Amniotic stem cell (primary cell): ENCODE measurements at places on chromosomes 5 and 9.

DNA sequence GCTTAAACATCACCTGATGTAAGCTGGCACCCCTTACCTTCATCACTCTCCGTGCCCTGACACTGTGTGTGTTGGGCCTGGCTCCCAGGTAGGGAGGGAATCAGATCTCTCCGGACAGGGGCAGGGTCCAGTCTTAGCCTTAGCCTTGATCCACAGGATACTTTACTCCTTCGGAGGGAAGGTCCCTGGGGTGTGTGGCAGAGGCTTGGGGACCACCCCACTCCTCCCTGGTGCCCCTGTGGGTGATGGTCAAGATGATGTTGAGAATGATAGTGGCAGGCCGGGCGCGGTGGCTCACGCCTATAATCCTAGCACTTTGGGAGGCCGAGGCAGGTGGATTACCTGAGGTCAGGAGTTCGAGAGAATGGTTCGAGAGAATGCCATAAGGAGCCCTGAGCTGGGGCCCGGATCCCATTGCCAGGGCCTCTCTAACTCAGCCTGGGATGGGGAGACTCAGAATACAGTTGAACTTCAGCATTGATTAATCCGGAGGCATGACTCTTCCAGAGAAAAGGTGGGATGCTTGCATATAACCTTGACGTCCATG lies 269.5 kb downstream of the HSPA4 start:
- DNase-seq: no peak

DNA sequence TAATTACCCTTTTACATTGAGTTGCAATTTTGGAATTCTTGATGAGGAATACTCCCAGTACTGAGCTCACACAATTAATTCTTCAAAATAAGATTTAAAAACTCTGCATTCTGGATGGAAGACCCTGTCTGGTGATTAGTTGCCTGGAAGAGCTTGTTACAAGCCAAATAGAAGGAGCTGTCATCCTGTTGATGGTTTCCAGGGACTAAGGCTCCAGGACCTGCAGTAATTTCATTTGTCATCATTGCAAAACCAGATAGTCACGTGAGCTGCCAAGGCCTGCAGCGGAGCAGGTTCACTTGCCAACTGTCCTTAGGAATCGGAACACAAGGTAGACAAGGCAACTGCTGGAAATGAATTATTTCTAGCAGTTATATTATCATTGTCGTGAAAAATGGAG lies 597.7 kb downstream of the CCDC171 start:
- DNase-seq: no peak

DNA sequence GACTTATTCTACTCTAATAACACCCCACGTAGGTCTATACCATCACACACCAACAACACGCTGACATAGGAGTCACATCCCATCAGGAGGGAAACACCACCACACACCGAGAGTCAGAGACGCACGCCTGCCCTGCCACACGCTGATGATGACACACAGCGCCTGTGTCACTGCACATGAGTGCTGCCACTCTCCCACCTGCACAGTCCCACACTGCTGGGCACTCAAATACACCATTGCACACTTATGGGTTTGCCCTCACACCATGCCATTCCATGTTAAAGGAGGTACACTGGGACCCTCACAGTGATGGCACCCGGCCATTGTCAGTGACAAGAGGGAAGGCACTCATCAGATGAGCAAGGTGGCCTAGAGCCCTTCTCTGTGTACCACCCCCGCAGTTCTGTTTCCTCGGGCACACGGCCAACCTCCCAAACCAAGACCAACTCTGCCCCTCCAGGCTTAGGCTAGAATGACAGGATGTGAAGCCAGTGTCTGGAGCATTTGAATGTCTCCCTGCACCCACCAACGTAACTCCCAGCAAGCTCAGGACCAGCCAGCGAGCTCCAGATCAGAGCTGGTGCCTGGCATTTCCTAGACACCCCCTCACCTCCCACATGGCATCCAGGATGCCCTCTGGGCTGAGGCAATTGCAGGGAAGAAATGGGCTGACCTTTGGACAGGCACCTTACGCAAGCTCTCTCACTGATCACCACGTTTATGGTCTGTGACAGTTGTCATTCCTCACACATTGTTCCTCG lies 3.6 kb upstream of the CPLX2 start:
- DNase-seq: no peak

DNA sequence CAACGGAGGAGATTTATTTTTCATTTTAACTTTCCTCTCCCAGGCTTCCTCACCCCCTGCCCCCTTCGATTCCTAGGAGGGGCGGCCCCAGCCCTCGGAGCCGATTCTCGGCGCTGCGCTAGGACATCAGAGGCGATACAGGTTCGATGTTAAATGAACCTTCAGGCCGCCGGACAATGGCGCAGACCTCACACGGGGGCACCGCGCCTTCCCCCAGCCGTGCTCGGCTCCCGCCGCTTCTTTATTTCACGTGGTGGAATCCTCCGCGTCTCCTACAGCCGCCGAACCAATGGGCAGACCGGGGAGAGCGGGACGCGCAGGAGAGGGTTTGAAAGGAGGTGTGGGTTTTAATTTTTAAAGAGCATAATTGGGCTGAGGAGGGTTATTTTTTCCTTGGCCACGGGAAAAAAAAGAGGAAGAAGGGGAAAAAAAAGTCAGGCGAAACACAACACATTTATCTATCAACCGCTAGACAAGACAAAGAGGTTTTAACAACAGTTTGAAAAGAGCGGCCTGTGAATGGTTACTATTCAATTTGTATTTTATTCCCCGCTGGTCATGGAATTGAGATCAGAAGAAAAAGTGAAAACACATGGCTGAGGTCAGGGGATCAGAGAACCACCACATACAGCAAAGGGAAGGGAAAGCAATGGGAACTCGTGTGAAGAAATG lies 126.8 kb downstream of the TMEM174 start:
- DNase-seq: no peak

DNA sequence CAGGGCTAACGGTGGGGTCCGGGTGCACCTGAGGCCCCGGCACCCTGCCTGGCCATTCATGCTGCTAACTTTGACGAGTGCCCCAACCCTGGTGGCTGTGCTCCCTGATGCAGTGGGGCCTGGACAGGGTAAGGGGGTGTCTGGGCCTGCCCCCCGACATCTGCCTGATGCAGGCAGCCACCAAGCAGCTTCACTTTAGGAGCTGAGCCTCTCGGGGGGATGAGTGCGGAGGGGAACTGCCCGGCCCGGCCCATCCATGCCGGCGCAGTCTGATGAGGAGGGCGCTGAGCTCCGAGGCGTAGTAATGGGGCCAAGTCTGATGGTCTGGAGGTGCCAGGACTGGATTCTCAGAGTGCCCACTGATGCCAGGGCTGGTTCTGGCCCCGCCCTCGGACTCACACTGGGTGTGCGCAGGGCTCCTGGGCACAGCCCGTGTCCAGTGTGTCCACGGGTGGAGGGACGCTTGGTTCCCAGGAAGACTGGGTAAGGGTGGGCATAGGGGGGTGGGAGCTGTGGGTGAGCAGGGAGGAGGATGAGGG lies 16.5 kb downstream of the DNLZ start:
- no peak for DNase-seq

DNA sequence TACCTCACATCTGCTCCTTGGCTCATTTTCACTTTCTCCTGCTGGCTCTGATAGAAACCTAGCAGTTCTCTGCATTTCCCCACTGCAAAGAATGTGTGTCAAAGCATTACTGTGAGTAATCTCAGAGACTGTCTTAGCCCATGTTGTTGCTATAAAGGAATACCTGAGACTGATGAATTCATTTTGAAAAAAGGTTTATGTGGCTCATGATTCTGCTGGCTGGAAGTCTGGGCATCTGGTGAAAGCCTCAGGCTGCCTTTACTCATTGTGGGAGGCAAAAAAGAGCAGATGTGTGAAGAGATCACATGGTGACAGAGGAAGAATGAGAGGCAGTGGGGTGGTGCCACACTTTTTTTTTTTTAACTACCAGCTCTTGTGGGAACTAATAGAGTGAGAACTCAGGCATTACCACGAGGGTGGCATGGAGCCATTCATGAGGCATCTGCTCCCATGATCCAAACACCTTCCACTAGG lies 191.6 kb upstream of the CTNND2 start:
- DNase-seq: no peak
